ENCODE measurements at places on chromosomes 7 and 10. TPM values are rescaled to one million over a fixed set of nuclear protein-coding genes. Genes with fewer than 3 reads are reported as not detected.

FGFR2 gene
- total RNA-seq, result not detected

STRIP2 gene
- total RNA-seq, result 73.5 TPM

NUTM2D gene
- total RNA-seq, result 2.7 TPM

DPP6 gene
- total RNA-seq, result not detected

LRMDA gene
- total RNA-seq, result not detected

PTPRZ1 gene
- total RNA-seq, result not detected

PCGF5 gene
- total RNA-seq, result 36.9 TPM

UTF1 gene
- 0.28 TPM for total RNA-seq

TMEM196 gene
- total RNA-seq, result not detected

FAM180A gene
- total RNA-seq, result not detected

GNAT3 gene
- not detected for total RNA-seq

AGBL3 gene
- 3.9 TPM for total RNA-seq

PTPN12 gene
- 9.6 TPM for total RNA-seq

Data from activated T-helper 2 cell treated with anti-CD3 and anti-CD28 coated beads, Interferon-gamma antibody, Interleukin-2, Interleukin-4, amounts not matched to agents 10 μg/mL and 5 μg/mL and 100 μg/mL, durations not matched to agents 14 hours and 24 hours and 36 hours (primary cell).